ENCODE measurements at places on chromosomes 3 and 15.

DNA sequence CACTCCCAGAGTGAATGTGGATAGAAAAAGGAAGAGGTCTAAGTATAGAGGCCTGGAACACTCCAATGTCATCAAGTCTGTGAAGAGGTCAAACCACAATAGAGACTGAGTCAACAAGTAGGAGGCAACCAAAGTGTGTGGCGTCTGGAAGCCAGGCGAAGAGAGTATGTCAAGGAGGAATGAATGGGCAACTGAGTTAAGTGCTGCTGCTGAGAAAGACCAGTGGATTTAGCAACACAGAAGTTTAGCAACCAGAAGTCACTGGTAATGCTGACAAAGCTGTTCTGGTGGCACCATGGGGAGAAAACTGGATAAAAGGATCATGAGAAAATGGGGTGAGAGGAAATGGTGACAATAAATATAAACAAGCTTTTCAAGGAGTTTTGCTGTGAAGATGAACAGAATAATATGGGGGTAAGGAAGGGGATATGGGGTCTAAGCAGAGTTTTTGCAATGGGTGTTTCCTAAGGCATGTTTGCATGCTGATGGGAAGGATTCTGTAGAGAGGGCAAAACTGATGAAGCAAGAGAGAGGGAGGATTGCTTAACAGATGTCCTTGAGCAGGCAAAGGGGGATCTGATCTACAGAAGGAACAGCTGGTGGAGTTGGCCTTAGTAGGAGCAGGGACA lies 38.4 kb downstream of the PCOLCE2 start:
- DNase-seq: peak; percentile 93

DNA sequence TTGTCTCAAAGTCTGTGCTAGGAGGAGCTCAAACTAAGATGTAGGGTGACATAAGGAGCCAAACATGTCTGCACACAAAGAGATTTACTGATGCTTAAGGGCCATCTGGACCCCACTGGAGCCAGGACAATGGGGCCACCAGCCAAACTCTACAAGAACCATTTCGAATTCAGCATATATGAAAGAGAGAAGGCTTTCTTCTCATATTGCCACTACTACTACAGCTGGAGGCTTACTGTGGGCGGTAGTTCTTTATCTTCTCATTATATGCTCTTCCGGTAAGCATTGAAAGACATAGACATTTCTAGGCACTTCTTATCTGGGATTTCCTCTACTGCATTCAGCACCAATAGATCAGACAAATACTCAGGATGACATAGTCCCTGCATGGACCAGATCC lies 404.4 kb upstream of the PROK2 start:
- DNase-seq: no peak

GRCh38 chr15:73858062-73858461 lies 15.3 kb upstream of the TBC1D21 start:
- DNase-seq: no peak

GRCh38 chr3:51706021-51706485 lies 815 bp upstream of the GRM2 start:
- no peak for DNase-seq

DNA sequence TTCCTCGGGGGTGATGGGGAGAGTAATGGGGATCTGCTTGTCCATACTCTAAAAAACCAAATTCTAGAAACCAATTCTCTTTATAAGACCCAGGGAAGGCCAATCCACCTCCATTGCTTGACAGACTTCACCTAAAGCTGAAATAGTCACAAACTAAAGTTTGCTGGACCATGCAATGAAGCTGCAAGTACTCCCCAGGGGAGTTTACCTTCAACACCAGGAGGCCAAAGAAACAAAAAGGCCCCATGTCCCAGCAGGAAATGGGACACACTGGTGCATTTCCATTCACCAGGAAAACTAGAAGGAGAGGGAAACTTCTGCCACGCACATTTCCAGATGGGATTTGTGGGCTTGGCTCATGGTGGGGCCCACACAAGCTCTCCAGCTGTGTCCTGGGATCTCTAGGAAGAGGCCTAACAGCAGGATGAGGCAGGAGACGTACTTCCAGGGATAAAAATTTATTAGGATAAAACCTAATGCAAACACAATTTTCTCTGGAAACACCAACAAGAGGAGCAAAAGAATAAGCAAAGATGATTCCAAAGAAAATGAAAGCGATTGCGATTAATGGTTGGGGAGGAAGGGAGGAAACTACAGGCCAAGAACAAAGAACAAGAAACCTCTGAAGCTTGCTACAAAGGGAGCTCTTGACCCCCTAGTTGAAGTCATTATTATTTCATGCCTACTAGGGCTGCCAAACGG lies 238.0 kb upstream of the LRTM1 start:
- no peak for DNase-seq

DNA sequence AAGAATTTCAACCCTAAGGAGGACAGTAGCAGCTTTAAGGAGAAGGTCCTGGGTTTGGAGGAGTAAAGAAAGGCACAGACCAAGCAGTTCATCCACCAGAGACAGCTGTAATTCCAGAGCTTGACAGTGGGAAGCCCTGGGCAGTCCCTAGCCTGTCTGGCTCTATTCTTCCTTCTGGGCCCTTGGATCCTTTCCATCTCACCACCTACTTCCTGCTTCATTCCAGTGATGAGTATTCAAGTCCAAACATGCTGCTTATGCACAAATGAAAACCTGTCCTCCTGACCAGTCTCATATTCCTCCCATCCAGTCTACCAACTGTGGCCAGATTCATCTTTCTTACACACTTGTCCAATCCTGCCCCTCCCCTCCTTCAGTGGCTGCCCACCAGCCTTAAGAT lies 171.4 kb downstream of the CNTN3 start:
- no peak for DNase-seq

GRCh38 chr15:66674756-66675155 lies 27.3 kb upstream of the SMAD6 start:
- no peak for DNase-seq

- DNase-seq: no peak
Observed at GRCh38 chr15:81103857-81104256, 30.2 kb upstream of the CFAP161 start.

DNA sequence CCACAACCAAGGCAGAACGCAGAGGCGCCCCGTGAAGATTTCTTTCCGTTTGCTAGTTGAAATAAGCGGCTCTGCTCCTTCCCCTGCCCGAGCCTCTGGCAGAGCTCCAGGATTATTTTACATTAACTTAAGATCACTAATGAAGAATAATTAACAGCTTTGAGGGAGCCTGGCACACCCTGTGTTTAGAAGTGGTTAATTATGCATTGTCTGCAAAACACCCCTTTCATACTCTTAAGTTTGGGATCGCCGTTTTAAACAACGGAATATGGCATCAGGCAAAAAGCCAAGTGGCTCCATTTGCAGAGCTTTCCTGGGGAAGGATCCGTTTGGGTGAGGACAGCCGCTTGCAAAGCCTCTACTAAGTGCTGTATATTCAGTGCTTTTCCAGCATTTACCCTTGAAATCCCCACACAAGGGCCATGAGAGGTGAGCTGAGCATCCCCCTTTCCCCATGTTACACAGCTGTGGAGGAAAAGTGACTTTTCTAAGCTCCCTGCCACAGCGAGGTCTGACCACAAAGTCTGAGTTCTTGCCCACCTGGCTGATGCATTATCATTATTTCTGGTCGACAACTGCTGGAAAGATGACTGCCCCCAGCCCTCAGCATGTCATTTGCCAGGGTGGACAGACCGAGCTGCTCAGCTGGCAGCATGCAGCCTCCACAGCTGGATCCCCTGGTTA lies 33.9 kb downstream of the IQSEC1 start:
- no peak for DNase-seq

DNA sequence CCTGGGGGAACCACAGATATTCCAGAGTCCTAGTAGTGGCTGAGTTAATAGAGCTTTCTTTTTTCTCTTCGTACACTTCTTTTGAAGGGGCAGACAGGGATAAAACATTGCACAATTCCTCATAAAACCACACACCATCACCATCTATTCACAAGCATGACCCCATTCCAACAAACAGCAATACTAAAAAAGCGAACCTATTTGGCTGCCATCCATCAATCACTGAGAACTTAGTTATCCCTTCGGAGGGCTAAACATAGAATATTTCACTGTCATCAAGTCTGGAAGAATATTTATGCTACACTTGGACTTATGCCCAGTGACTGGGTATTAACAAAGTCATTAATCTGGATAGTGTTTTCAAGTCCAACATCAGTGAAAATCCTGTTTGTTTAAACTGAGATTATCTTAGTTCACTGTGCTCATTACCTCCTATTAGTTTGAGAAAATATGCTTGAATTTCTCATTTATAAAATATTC lies 80.3 kb upstream of the PRTG start:
- DNase-seq: no peak

DNA sequence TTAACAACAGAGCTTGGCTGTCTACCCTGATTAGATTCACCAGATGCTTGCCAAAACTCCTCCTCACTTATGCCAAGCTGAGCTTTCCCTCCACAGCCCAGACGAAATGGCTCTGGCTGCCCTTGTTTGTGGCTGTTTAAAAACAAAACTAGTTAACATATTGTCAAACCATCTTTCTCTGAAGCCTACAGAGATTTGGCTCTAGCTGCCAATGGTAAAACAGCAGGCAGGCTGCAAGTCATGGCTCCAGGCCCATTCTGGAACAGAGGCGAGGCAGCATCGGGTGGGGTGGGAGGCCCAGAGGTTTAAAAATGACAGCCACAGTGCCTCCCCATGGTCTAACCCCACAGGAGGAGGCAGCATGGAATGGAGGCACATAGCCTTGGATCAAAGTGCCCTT lies 75.9 kb downstream of the SCN5A start:
- DNase-seq: no peak

Measured in cardiac muscle cell (in vitro differentiated cells and primary cell).